ENCODE measurements at places on chromosomes 12 and 14.

GRCh38 chr14:51182131-51182565 is 57.9 kb upstream of the TMX1 start:
- no peak for DNase-seq

DNA sequence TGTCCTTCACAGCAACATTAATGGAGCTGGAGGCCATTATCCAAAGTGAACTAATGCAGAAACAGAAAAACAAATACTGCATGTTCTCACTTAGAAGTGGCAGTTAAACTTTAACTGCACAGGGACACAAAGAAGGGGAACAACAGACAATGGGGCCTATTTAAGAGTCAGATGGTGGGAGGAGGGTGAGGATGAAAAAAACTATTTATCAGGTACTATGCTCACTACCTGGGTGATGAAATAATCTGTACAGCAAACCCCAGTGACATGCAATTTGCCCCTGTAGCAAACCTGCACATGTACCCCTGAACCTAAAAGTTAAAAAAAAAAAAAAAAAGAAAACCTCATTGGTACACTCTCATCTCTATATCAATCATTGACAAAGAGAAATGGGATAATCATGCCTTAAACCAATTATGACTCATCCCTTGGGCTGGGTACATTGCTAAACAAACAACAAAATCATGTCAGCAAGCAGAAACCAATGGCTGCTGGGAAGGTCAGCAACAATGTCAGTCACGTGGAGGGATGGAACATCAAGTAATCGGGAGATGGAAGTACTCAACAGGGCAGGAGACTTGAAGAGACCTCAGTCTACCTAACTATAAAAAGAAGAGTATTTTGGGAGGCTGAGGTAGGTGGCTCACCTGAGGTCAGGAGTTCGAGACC is 479.2 kb downstream of the RMST start:
- no peak for DNase-seq

DNA sequence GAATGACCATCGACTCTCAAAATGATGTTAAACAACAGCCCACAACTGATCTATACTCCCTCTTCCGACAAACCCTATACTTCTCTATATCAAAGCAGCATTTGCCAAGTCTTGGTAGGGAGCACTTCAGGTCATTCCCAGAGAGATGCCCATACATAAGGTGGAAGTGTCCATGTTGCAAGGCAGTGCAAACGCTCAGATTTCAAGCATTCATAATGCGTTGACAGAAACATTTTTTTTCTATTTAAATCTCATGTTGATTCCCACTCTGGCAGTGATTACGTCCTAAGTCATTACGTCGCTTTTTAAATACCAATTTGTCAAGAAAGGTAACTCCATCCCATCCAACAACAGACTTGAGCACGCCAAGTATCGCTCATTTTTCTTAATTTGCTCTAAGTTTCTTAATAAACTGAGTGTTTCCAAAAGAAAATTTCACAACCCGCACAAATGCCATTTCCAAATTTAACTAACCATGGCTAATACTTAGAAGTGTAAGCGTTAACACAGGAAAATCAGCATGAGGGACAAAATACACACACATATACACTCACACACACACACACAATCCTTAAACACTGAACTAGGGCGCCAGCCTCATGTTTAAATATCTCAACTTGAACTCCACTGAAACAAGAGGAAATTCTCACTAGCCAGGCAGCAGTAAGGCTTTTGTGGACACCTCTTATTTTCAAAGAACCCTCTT is 1.1 kb downstream of the GXYLT1 start:
- DNase-seq = no peak

DNA sequence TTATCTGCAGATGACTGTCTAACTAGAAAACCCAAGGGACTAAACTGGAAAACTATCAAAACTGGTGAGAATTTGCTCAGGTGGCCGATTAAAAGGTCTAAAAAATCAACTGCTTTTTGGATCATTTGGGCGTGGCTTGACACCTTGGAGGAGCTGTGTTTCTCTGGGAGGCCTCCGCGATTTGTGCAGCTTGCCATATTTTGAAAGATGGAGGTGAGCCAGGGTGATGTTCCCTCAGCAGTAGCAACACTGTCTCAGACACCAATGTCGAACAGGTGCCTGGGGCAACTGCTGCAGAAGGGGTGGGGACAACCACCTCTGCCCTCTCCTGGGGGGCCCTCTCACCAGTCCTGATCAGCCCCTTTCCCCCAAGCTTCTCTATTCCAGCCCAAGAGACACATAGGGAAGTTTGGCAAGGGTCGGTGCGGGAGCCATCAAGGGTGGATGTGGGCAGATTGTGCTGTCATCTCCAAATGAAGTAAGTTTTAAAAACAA is 3.8 kb downstream of the CCDC177 start:
- DNase-seq = no peak

- no peak for DNase-seq
Observed at GRCh38 chr12:106190581-106190980, 51.8 kb upstream of the NUAK1 start.
